SK-N-MC (cell line): ENCODE measurements at places on chromosomes 1 and 21.

DNA sequence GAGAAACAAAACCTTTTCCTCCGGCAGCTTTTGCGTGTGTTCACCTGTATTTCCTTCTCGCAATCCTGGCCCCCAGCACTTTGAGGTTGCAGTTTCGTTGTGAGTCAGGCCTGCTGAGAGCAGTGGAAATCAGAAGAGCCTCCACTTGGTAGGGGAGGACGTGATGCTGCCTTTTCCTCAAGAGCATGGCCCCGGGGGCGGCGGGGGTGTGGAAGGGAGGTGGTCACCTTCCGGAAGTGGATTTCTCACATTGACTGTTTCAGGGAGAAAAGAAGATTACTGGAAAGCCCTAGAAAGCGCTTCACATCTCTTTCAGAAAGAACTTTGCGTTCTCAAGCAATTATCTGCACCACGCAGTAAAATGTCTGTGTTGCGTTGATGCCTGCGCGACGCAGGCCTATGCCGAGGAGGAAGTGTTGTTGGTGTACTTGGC, 12.2 kb upstream of the IL10 start:
- no peak for DNase-seq

DNA sequence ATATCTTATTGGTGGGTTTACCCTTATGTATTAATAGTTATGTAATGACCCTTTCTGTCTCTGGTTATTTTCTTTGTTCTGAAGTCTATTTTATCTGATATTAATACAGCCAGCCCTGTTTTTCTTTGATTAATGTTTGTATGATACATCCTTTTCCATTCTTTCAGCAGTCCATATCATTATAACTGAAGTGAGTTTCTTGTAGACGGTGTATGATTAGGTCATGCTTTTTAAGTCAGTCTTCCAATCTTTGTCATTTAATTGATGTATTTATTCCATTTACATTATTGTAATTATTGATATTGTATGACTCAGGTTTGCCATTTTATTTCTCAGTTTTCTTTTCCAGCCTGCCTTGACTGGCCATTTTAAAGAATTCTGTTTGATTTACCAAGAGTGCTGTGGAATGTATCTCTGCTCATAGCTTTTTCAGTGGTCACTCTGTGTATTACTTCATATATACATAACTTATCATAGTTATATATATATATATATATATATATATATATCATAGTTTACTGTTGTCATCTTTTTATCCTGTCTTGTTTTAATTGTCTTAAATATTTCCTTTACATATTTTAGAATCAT, 10.5 kb downstream of the RAB4A start:
- no peak for DNase-seq

DNA sequence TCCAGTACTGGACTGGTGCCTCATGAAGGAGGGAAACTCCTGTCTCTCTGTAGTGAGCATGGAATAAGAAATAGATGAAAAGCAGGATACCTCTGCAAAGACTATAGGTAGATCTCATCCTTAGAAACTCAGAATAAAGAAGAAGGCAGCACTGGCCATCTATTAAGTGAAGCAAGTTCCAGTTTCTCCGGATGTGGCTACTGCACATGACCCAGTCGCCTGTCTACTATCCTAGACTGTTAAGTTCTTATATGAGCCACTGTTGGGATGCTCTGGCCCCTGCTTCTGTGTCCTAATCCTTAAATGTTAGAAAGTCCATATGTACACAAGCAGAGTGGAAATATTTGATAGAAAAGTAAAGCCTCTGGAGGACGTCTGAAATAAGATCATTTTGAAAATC, 2.2 kb downstream of the FASLG start:
- no peak for DNase-seq

GRCh38 chr1:48203287-48203900, 19.1 kb upstream of the SLC5A9 start:
- DNase-seq, result no peak

DNA sequence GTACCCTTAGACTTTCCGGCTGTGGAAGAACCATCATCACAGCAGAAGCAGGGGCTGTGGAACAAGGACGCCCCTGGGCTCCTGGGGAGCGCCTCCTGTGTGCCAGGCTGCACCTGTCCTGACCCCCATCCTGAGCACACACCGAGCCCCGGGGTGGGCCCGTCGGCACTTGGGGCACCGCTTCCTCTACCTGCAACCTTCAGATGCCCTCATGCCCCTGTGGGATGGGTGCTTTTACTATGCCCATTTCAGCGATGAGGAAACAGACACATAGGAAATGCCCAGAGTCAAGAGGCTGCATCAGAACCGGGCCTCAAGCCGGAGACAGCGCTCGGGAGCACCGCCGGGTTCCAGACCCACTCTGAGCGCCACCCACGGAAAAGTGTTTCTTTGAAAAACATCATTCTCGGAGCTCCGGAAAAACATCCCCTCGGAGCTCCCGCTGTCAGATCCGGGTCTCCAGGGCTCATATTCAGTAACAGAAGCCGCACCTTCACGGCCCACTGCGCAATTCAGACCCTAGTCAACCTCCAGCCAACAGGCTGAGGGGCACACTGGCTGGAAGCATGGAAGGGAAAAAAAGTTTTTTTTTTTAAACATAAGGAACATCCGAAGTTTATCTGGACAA, 8.0 kb downstream of the TPRG1L start:
- DNase-seq, result no peak

DNA sequence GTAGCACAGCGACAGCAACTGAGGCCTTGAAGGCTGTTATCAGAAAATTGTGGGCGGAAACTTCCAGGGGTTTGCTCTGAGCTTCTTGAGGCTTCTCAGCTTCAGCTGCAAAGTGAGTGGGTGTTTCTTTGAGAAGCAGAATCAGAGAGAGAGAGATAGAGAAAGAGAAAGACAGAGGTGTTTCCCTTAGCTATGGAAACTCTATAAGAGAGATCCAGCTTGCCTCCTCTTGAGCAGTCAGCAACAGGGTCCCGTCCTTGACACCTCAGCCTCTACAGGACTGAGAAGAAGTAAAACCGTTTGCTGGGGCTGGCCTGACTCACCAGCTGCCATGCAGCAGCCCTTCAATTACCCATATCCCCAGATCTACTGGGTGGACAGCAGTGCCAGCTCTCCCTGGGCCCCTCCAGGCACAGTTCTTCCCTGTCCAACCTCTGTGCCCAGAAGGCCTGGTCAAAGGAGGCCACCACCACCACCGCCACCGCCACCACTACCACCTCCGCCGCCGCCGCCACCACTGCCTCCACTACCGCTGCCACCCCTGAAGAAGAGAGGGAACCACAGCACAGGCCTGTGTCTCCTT, at the start of gene FASLG:
Gene FASLG (plus strand): TSS at position 233 of the 583 bp plus-strand sequence. CDS start 99 bp downstream, at position 332.
- DNase-seq, result no peak

DNA sequence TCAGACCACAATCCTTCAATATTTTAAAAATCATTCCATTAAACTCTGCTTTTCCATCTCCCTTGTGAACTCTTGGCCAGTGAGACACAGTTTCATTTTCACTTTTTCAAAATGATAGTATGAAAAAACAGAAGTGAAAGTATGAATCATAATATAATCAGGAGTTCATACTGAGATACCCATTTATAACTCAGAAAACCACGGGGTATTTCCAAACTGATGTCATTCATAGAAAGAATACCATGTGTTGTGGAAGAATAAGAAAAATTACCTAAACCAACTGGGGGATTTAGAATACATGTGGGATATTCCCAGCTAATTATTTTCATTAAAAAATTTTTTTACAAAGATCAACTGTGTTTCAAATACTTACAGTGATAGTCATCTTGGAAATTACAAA, 149.9 kb downstream of the MRPL39 start:
- DNase-seq, result no peak

DNA sequence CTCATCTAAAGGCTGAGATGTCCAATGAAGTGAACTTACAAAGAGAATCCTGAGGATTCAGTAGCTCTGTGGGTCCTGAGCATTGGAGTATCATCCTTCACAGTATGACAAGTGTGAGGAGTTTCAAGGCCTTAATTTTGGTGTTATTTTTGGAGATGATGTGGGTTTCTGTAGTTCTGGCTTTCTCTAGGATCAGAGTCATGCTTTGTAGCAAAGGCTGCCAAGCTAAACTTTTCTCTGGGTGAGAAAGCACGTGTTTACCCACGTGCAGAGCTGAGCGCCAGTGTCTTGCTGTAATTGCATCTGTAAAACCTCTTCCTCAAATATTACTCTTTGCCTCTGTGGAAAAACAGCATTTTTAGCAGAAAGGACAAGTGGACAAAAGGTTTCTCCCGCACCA, 387.8 kb upstream of the LYPLAL1 start:
- DNase-seq, result no peak

DNA sequence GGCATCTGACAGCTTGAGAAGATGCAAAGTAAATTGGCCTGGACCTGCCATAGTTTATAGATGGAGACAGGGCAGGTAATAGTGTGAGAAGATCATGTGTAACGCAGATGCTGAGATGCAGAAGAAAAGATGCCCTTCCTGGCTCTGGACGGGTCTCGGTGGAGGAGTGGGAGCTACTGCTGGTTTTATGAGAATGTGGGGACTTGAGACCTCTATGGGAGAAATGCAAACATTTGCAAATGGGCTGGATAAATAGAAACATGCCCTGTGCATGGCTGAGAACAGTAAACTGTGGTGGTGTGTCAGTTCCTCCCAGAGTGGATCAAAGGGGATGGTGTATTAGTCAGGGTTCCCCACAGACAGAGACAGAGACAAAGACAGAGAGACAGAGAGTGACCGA, 21.9 kb downstream of the UBASH3A start:
- DNase-seq, result no peak

DNA sequence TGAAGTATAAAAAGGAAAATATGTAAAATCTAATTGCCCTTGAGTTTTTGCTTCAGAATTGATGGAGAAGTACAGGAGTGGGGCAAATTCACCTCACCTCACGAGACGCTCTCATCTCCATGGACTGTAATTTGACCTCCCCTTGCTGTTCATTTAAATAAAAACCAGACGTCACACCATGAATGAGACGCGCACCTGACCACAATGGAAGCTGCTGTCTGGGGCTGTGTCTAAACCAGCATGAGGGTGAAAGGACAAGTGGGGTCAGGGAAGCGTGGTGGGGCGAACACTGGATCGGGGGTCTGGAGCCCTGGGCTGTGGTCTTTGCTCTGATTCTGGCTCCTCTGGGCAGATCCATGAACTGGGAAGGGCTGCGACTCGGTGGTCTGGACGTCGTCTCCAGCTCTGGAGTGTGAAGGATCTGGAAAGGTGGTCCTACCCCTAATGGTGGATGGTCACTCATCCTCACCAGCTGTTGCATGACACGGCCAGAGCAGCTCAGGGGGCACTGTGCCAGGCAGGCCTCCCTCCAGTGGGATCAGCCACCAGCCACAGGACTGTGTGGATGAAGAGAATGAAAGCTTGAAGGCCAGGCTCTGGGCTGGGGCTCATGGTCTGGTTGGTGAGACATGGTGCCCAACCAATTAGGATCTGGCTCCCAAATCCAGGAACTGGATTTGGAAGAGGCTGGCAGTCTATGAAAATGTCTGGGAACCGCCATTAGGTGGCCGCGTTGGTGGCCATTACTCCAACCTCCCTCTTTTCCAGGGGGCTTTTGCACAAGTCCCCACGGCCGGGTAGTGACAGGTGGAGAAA, 728.6 kb downstream of the PTPRU start:
- no peak for DNase-seq

GRCh38 chr1:46747683-46748288, 28.9 kb upstream of the EFCAB14 start:
- peak; percentile 5 for DNase-seq

GRCh38 chr1:65729259-65729658, 63.4 kb upstream of the PDE4B start:
- no peak for DNase-seq

DNA sequence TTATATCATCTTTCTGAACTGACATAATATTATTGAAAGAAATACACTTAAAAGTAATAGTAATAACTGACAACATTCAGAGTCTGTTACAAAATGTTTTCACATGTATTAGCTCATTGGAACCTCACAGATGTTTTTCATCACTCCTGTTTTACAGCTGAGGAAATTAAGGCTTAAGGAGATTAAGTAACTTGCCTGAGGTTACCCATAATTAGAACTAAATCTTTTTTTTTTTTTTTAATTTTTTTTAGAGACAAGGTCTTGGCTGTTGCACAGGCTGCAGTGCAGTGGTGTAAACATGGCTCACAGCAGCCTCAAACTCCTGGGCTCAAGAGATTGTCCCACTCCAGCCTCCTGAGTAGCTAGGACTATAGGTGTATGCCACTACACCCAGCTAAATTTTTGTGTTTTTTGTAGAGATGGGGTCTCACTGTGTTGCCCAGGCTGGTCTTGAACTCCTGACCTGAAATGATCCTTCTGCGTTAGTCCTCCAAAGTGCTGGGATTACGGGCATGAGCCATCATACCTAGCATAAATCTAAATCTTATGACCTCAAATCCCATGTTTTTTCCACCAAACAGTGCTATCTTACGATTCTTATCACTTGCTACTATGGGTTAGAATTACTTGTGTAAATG, 64.7 kb upstream of the MACF1 start:
- DNase-seq, result no peak

DNA sequence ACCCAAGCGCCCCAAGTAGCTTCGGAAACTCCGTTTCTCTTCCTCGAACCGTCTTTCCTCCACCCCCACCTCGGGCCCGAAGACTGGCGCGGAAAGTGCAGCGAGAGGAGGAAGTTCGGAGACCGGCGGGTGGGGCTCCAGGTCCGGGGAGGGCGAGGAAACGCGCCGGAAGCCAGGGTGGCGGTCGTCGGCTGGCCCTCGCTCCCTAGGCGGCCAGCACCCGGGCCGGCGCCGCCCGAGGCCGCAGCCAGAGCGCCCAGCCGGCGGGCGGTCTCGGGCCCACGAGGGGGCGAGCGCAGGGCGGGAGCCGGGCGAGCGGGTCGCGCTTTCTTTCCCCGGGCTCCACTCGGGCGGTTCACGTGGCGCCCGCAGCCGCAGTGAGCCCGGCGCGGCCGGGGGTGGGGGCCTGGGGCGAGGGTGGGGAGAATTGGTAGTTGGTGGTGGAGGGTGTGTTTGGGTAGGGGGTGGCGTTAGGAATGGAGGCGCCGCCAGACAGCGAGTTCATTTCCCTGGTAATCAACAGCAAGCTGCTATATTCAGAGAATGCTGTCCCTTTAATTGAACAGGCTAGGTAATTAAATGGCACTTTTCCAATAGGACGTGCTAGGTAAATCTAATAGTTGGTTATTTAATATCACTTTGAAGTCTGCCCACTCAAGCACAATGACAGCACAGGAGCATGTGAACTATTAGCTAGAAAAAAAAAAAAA, 6.7 kb downstream of the LMO4 start:
- no peak for DNase-seq

GRCh38 chr1:79790950-79791349, 784.4 kb upstream of the ADGRL4 start:
- no peak for DNase-seq

- DNase-seq, result no peak
These were observed 569.1 kb downstream of the NPHP4 start for GRCh38 chr1:5423109-5423508.
